GM04504 (cell line): ENCODE measurements at places on chromosomes 7 and 10.
A peak's percentile ranks its signal among the peaks of the same experiment; 100 is the strongest.

DNA sequence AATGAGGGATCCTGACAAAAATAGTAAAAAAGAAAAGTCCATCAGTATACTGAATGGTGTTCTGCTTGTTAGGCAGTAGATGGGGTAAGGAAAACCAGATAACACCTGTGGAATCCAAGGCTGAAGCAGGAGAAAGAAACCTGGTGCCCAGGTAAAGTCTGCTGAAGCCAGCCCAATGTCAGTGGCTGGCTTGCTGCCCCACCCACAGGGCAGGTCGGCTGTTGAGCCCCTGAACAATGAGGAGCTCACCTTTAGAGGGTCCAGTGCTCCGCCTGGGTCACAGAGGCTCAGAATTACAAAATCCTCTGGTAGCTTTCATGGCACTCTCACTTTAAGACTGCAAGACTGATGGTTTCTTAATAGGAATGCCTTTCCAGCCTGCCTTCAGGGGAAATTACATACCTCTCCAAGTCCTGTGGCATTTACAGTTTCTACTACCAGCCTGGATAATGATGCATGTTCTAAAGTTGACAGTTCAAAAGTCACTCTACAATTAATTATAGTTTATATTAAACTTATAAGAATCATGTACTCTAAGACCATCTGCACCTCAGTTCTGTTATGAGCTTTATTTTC is 23.8 kb downstream of the DHX32 start:
- DNase-seq: no peak

DNA sequence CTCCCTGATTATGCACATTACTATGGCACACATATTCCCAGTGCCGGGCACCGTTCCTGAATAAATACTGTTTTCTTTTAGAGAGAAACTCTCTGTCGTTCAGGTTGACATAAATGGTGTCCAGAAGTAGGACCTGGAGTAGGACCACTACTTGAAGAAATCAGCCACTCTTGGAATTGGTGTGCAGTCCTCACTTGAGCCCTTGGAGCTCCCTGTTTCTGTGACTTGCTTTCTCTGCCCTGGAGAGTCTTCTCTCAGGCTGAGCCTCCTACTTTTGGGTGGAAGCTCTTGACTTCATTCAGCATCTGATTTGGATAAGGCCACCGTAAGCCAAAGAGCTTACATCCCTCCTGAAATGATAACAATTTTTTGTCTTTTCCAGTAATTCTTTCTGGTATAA is 29.7 kb upstream of the ANTXRL start:
- DNase-seq: no peak

- no peak for DNase-seq
Measured at GRCh38 chr10:116111483-116112095, 161.4 kb downstream of the GFRA1 start.

- no peak for DNase-seq
Measured at GRCh38 chr10:24708081-24708480, 15.6 kb downstream of the ARHGAP21 start.

DNA sequence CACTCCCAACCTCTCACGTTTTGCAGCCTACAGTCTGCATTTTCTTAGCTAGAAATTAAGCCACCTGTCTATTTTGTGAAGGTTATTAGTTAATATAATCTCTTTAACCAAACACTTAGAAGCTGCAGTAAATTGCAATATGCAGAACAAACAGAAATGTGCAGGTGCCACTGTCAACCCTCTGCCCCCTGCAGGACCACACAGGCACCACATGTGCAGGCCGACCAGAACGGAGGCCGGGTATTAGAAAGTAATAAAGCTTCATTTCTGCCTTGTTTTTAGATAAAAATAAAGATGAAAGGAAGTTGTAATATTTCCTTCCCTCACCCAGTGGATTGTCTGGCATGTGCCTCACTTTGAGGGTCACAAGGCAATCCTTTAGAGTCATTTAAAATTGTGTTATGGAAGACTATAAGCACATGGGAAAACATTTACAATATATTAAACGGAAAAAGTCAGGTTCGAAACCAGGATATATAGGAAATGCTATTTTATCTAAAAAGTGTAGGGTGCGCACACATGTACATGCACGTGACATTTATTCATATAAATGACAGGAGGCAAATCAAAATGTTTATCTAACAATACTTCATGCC is 158.2 kb downstream of the ARHGAP12 start:
- no peak for DNase-seq

GRCh38 chr7:99459087-99459486 is 6.9 kb downstream of the ATP5MF start:
- no peak for DNase-seq

DNA sequence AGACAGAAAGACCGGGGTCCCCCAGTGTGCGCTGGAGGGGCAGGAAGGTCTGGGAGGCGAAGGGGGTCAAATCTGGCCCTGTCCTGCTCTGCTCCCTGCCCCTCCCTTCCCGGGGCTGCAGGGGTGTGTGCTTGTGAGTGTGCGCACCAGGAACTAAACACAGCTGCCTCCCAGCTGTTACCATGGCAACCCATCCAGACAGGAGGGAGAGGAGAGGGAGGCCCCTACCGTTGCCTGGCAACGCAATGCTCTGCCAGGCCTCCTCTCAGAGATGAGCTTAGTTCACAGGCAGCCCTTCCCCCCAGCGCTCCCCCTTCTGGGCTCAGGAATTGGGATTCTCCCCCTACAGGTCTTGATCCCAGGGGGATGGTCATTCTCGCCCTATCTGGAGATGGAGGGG is 6.1 kb downstream of the NYAP1 start:
- peak; percentile 71 for DNase-seq

DNA sequence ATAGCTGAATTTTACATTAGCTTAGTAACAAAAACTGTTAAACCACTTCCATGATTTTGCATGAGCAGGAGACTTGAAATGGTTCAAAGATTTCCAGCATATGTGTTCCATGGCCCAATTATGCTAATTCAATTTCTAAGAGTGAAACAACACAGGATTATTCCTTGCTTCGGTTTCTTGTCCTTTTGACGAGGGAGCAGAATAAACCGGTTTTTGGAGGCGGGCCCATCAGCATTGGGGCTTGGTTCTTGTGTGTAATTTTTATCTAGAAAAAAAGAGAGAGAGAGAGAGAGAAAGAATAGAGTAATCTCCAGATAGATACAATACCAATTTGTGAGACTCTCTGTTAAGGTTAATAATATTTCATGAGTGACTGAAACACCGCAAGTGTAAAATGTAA is 159.5 kb upstream of the ETV1 start:
- DNase-seq: no peak
